ENCODE measurements at places on chromosomes 16 and 17.

- peak; percentile 8 for DNase-seq
Measured at GRCh38 chr16:85366031-85366763, 246.9 kb upstream of the GSE1 start.

DNA sequence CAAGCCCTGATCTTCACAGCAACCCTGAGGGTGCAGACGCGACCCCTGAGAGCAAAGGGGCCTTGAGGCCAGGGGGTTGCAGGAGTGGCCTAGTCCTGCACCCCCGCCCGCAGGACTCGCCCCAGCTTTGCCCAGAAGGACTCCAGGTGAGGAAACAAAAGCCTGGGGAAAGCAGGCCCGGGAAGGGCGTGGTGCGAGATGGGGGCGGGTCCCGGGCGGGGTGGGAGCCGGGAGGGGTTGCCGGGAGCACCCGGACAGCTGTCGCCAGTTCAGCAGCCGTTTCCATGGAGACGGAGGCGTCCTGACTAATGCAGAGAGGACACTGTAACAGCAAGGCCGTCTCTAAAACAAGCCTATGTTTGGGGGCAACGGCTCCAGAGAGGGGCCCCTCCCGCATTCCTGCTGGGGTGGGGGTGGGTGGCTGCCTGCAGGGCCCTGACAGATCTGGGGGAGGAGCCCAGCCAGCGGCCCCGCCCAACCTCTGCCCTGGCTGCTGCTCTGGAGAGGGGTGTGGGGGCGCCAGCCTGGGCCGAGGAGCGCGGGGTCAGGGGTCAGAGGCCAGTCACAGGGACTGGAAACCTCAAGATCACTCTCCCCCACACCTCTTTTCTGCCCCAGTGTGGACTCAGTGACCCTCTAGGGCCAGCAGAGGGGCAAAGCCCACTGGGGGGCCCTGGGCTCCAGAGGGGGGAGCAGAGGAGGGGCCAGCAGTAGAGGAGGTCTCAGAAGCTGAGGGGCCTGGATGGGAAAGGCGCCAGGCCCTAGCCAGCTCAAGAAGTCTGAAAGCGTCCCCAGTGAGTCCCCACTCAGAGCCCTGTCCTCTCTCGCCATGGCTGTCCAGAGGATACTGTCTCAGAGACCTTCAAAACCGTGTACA, 3.1 kb upstream of the TPPP3 start:
- DNase-seq, result peak; percentile 48

GRCh38 chr17:41530062-41531048, 2.2 kb upstream of the KRT19 start:
- no peak for DNase-seq

DNA sequence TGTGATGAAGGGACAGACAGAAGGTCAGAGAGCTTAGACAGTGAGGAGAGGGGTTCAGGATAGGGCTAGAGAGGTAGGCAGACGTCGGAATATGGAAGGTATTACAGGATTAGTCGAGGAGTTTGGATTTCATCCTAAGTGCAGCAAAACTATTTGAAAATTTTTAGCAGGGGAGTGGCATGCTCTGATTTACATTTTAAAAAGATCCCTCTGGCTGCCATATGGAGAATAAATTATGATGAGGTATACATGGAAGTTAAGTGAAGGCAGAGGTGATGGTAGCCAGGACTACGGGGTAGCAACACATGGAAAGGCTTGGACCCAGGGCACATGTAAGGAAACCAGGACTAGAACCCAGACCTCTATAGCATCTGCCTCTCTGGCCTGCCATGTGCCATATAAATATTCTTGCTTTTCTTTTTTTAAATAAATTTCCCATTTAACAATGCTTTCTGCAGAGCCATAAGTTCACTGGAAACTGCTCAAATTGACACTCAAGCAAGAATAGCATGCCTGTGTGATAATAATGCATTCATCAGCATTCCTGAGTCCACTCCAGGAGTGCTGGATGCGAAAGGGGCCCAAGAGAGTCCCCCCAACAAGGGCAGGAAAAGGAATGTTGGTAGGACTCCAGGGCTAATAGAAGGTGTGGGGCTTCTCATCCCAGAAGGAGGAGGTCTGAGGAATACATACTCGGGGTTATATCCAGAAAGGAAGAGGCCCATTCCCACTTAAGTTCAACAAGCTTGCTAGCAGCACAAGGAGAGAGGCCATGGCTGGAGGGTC, 78.2 kb downstream of the HLF start:
- DNase-seq, result no peak

DNA sequence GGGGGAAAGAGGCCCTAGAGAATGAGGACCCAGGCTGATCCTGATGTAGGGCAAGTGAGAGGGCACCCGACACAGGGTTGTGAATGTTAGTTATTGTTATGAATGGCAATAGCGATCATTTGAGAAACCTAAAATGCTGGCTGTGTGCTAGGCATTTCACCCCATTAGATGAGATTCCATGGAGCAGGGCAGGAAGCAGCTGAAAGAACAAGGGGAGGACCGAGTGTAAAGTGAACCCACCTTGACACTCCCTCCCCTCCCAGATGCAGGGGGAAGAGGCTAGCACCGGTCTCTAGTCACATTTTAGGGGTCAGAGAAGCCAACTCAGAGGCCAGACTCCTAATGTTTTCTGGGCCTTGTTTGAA, 553 bp upstream of the CORO6 start:
- DNase-seq, result no peak

GRCh38 chr17:45385331-45385997, 47.2 kb downstream of the ARHGAP27 start:
- peak; percentile 54 for DNase-seq

GRCh38 chr17:49915260-49915659, 53.7 kb upstream of the DLX4 start:
- DNase-seq, result no peak

DNA sequence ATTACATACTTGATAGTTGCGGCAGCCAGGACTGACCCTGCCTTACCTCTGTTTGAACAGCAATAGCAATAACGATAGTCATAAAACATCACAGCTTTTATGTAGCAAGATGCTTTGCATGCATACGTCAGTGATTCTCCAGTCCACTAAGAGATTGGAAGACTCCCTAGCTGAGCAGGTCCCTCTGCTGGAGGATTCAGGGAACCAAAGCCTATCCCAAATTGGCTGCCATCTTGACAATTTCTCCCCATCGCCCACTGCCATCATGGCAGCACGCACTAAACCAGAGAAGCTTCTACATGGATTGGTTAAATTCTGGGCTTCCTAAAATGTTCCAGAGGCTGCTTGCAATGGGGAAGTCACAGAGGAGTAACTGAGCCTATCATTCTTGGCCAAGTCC, 360.6 kb upstream of the XYLT1 start:
- DNase-seq, result no peak

DNA sequence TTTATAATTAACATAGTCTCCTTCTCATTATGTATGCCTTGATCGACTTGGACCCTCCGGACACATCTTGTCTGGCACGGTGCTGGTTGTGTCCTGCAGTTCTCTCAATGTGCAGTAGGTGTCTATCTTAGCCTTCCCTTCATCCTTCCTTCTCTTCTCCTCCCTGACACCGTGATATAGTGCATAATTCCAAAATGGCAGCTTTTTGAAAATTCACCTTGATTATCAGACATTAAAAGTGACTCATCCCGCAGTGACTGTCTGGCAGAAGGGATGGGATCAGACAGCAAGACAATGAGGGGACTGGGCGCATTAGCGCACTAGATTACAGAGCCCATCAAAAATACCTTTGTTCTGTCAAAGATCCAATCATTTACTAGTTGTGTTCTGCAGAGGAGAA, 70.0 kb upstream of the PMFBP1 start:
- no peak for DNase-seq

GRCh38 chr17:30117675-30118081, 1.1 kb downstream of the NSRP1 start:
- DNase-seq, result no peak

DNA sequence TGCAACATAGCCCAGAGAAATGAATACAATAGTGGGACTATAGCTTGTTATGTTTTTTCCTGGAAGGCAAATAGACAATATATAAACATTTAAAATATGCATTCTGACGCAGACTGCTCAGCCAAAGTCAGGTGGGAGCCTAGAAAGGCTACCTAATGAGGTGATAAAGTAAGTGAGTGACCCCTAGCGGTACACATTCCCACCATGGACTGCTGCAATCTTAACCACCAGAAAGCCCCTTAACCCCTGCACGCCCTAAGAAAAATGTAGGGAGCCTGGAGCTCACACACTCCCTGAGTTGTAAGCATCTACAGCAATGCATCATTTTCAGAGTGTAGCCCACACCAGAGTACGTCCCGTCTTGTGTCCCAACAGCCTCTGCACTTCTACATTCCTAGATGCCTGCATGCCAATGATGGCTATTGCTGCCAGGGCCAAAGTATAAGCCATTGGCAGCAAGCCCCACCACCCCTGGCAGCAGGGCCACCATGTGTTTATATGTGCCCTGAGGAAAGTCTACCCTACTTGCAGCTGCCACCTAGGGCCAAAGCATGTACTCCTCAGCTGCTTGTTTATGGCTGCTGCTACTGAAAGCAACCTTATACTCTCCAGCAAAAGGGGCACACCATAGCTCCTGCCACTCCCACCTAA, 127.6 kb downstream of the KIF2B start:
- no peak for DNase-seq

GRCh38 chr17:12693640-12694039, 27.9 kb downstream of the MYOCD start:
- DNase-seq, result no peak

DNA sequence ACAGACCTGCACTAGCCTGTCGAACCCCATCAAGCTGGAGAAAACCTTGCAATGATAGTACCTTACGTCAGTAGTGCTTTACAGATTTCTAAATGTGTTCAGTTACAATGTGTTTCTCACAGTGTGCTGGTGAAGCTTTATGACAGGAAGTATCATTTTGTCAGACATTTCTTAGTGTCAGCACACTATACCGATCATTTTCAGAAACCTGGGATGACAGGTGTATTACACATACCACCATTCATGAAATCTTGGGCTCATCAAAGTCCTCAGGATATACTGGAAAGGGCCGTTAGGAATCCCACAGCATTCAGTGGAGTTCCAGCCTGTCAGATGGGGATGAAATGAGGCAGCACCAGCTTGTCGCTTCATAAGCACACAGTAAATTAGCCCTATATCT, 27.3 kb downstream of the TTC19 start:
- DNase-seq, result no peak

Data from NCI-H187 (cell line).